ENCODE measurements at places on chromosomes 11 and 22.

DNA sequence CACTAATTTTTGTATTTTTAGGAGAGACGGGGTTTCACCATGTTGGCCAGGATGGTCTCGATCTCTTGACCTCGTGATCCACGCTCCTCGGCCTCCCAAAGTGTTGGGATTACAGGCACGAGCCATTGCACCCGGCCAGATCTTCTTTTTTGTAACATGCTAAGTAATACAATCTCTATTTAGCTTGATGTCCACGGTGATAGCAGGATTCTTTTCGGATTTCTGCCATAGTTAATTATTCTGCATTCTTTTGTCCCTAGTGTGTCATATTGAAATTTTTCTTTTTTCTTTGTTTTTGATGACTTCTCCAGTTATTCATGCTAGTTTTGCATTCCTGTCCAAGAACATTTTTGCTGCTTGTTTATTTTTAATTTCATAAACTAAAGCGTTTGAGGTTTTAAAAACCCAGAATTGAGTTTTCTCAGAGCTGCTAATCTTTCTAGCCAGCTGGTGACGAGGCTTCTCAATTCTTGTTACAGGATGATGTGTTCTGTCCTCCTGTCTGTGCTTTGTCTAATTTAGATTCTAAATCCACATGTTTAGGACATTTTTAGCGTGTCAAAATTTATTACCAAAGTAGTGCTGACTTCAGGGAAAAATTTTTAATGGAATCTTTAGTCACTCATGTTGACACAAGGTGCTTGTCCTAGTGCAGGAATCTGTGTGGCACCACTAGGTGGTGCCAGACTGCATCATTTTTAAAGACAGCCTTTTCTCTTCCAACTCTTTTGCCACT lies 21.8 kb downstream of the NF2 start:
- peak; percentile 25 for DNase-seq

GRCh38 chr11:46898396-46899095 lies 19.8 kb downstream of the LRP4 start:
- no peak for DNase-seq

GRCh38 chr22:20654343-20655208 lies 119.3 kb upstream of the SERPIND1 start:
- no peak for DNase-seq

DNA sequence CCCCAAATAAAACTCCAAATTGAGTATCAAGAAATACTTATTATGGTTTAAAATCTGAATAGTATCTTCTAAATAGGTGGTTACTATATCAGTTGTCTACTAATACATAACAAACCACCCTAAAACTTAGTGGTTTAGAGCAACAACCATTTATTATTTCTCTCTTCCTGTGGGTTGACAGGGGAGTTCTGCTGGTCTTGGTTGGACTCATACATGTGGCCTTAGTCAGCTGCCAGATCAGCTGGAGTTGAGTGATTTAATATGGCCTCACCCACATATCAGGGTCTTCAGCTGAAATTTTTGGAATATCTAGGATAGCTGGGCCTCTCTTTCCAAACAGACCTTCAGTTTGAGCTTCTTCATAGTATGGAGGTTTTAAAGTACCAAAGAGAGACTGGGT lies 34.5 kb downstream of the C11orf65 start:
- no peak for DNase-seq

GRCh38 chr11:100220801-100221200 lies 466.3 kb upstream of the ARHGAP42 start:
- DNase-seq, result no peak

GRCh38 chr11:122305426-122306320 lies 189.7 kb upstream of the BLID start:
- DNase-seq, result no peak

DNA sequence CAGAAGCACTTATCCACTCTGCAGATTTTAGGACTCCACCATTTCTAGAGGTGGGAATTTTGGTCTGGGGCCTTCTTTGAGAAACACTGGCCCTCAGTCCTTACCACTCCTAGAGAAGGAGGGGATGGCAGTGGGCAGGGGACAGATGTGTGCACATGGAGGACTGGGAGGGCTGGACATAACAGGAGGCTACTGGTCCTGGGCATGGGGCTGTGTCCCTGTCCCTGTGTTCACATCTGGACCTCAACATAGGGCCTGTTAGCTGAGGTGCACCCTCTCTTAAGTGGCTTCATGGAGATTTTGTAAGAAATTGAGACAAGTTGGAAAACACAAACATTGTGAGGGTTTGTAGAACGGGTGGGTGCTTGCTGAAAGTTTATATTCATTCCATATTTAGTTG lies 103.4 kb downstream of the ATXN10 start:
- DNase-seq, result no peak

DNA sequence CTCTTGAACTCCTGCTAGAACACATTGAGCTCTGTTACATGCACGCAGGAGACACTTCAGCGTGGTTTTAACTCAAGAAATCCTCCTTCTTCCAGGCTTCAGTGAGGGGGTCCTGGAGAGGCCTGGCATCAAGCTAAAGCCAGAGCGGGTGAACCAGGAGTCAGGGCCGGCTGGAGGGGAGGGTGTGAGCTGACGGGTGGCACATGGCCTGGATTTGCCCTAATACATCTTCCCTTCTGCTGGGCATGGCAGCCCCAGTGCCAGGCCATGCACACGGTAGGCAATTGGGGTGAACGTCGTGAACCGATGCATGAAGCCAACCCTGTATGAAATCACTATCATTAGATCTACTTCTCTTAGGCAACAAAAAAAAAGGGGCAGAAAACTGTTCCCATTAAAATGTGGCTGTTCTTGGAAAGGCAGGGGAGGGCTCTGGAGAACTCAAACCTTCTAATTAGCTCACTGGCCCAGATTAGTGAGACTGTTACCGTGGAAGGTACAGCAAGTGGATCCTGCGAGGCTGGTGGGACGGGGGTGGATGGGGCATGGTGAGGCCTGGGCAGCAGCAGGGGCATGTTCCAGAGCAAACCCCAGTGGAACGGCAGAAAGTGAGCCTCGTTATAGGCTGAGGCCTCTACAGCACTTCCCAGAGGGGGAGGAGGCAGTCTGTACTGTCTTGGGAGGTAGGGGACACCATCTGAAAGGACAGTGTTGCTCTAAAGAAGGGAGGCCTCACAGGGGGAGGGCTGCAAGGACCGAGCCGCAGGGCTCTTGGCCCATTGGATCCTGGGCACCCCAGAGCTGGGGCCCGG lies 10.6 kb downstream of the IFT27 start:
- DNase-seq, result no peak

GRCh38 chr22:22730655-22731373 lies 86.4 kb downstream of the GGTLC2 start:
- DNase-seq, result no peak

DNA sequence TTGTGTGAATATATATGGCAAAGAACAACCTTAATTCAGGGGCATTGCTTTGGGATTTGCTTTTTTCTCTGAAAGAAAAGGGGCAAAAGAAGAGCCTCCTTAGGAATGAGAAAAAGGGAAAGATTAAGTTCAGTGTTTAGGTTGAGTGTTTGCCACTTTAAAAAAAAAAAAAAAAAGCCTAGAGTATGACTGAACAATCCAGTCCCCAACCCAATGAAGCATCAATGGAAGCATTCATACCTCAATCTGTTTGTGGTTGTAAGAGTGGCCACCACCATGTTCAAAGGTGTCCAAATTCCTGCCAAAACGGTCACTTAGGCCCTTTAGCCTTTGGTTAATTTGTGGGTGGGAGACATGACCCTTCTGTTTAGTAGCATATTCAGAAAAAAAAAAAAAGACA lies 260.6 kb downstream of the SOX6 start:
- no peak for DNase-seq

GRCh38 chr22:47692811-47693210 lies 930.4 kb downstream of the TBC1D22A start:
- DNase-seq, result no peak

- DNase-seq, result no peak
Observed at GRCh38 chr22:46830841-46831240, 68.4 kb downstream of the TBC1D22A start.

GRCh38 chr11:69644962-69645675 lies 4.2 kb downstream of the CCND1 start:
- no peak for DNase-seq

DNA sequence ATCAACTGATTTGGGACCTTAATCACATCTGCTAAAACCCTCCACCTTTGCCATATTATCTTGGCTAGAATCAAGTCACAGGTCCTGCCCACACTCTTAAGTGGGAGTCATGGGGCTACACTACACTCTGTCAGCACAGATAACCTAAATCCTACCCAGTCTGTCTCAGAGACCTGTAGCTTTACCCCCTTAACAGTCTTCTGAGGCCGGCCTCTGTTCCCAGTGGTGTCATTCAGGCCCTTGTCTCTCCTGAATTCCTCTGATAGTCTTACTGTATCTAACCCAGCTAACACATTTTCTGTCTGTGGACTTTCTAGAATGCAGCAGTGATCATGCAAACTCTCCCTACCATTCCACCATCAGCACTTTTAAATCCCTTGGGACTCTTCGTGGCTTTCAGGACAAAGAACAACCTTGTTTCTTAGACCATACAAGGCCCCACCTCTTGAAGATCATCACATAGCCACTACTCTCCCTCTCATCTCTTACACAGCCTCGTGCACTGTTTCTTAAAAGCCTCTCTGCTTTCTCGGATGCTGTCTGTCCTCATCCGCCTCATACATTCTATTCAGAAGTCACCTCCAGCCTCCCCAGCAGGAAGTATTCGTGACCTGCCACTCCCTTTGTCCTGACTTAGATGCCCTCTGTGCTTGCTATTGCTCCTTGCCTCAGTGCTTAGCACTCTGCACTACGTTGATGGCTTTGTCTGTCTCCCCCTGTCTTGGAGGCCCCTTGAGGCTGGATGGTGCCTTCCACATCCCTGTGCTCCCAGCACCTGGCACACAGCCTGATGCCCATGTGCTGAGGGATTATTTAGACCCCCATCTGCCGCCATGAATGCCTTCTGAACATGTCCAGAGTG lies 57.9 kb downstream of the PANX1 start:
- DNase-seq, result no peak

DNA sequence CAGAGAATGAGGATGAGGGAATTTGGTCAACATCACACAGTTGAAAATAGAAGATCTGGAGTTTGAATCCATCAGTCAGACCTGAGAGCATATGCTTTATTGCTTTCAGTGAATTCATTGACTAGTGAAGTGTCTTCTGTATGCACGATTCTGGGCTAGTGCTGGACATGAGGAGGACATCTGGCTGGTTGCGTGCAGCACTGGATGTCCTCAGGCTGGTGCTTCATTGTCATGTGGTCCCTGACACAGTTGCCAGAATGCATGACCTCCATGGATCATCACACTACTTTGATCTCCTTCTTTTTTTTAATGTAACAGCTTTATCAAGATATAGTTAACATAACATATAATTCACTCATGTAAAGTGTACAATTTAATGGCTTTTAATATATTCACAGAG lies 44.5 kb upstream of the MMP7 start:
- no peak for DNase-seq

GRCh38 chr22:27422442-27422841 lies 379.1 kb downstream of the MN1 start:
- no peak for DNase-seq

- DNase-seq, result no peak
Observed at GRCh38 chr11:48106166-48106565, 110.4 kb upstream of the OR4B1 start.

- DNase-seq, result no peak
Observed at GRCh38 chr22:46672731-46673130, 52.5 kb downstream of the GRAMD4 start.

GRCh38 chr22:28005513-28005912 lies 86.5 kb upstream of the PITPNB start:
- DNase-seq, result no peak

DNA sequence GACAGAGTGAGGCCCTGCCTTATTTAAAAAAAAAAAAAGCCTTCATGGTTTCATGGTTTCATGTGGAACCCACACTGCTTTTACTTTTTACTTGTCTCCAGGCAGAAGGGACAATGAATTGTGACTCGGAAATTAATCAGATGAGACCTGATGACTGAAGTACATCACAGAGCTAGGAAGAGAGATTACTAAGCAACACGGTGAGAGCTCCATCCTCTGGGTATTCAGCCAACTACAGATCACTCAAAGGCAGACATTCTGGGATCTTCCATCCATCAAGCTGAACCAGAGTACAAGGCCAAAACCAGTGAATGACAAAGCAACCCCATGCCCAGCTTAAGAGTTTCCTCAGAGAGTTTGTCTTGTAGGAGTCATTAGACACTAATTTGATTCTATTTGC lies 433.2 kb downstream of the SOX6 start:
- DNase-seq, result no peak

DNA sequence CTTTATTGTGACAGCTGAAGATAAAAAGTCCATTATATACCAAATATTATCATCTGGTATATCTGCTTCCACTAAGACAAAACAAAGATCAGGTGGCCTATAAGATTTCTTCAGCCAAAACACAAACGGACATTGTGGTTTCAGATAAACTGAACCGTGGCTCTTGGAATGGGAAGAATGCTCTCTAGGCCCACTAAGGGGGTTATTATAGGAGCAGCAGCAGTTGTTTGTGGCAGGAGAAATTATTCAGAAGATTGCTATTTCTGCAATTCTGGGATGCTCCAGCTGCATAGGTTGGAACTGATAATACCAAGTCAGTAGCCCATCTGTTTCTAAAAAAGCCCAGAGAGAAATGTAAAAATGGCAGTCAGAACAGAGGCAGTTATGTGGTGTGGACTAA lies 145.3 kb downstream of the NCAM1 start:
- DNase-seq, result no peak

- DNase-seq, result no peak
Observed at GRCh38 chr22:49951000-49951677, 9.4 kb upstream of the PIM3 start.

DNA sequence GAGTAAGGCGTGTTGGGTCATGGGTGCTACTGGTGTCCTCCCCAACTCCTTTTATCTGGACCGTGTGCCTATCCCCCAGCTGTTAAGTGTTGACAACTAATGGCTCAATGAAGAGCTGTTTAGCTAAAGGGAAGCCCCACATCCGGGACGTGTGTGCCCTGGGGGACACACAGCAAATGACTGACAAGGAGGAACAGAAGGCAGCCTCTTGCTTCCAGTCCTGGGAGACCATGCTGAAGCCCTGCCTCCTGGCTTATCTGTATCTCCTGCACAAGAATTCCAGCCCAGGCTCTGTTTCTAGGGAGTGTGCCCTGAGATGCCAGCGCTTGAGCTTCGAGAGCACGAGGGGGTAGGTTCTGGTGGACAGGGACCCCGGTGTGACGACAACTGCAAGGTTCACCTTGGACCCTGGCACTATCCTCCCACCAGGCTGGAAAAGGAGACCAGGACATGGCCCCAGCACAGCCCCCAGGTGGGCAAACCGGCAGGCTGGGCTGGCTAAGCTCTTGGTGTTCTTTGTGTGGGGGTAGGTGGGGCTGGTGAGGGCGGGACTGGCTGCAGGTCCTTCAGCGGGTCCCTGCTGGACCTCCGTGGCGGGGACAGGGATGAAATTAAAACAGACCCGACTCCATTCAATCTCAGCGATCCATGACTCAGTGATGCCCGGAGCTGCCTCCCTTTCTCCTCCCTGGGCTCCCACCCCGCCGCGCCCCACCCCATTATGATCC lies 21.0 kb downstream of the ASCL2 start:
- no peak for DNase-seq

GRCh38 chr11:17752144-17752543 lies 17.6 kb downstream of the KCNC1 start:
- no peak for DNase-seq
